ENCODE measurements at places on chromosomes 16 and 17.

GRCh38 chr16:87826798-87827587, 42.3 kb downstream of the SLC7A5 start:
- H3K36me3 ChIP-seq: peaks cover 23% of the 10 kb centered on the region
- DNase-seq: no peak
- no peak overlapping the region for H3K27ac ChIP-seq
- no peaks in the 10 kb centered on the region for H3K27me3 ChIP-seq
- no peak overlapping the region for H3K4me3 ChIP-seq

DNA sequence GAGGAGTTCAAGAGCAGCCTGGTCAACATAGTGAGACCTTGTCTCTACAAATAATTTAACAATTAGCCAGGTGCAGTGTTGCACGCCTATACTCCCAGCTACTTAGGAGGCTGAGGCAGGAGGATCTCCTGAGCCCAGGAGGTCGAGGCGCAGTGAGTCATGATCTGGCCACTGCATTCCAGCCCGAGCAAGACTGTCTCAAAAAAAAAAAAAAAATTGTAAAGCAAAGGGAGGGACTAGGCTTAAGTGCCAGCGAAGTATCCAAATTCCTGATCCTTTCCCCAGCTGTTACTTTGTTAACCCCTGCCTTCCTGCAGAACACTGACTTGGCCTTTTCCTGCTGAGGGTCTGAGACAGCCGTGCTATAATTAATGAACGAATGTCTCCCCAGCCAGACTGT, 2.7 kb downstream of the GDPD3 start:
- no peak overlapping the region for H3K27ac ChIP-seq
- H3K36me3 ChIP-seq: peaks cover 43% of the 10 kb centered on the region
- no peak overlapping the region for H3K4me3 ChIP-seq
- DNase-seq: no peak
- H3K27me3 ChIP-seq: no peaks in the 10 kb centered on the region

GRCh38 chr17:77372444-77373298, 231.9 kb downstream of the SEC14L1 start:
- peaks cover 6% of the 10 kb centered on the region for H3K36me3 ChIP-seq
- peak overlapping the region; percentile 74 for H3K27ac ChIP-seq
- H3K4me1 ChIP-seq: peaks cover 52% of the 10 kb centered on the region
- DNase-seq: peak; percentile 87
- H3K4me3 ChIP-seq: peak overlapping the region; percentile 85

GRCh38 chr17:73342050-73342522, 30.3 kb upstream of the CDC42EP4 start:
- H3K27ac ChIP-seq: no peak overlapping the region
- H3K4me1 ChIP-seq: no peaks in the 10 kb centered on the region
- no peaks in the 10 kb centered on the region for H3K36me3 ChIP-seq
- H3K27me3 ChIP-seq: no peaks in the 10 kb centered on the region
- DNase-seq: no peak

DNA sequence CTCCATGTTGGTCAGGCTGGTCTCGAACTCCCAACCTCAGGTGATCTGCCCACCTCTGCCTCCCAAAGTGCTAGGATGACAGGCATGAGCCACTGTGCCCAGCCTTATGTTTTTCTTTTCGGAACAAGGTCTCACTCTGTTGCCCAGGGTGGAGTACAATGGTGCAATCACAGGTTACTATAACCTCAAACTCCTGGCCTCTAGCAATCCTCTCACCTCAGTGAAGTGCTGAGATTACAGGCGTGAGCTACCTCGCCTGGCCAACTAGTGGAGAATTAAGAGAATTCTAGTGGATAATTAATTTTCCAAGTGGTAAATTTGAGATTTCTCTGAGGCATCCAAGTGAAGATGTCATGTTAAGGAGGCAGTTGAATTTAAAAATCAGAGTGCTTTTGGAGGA, 2.9 kb upstream of the FBXO47 start:
- no peak overlapping the region for H3K4me3 ChIP-seq
- DNase-seq: no peak
- H3K27ac ChIP-seq: no peak overlapping the region
- H3K27me3 ChIP-seq: no peaks in the 10 kb centered on the region

- no peak overlapping the region for H3K4me3 ChIP-seq
- H3K4me1 ChIP-seq: no peaks in the 10 kb centered on the region
- no peaks in the 10 kb centered on the region for H3K27me3 ChIP-seq
- DNase-seq: no peak
- no peak overlapping the region for H3K27ac ChIP-seq
Observed at GRCh38 chr17:79292501-79292900, 217.9 kb downstream of the ENGASE start.

GRCh38 chr16:50213939-50214519, 52.3 kb upstream of the ADCY7 start:
- H3K27me3 ChIP-seq: no peaks in the 10 kb centered on the region
- DNase-seq: no peak
- no peak overlapping the region for H3K27ac ChIP-seq
- no peak overlapping the region for H3K4me3 ChIP-seq
- no peaks in the 10 kb centered on the region for H3K4me1 ChIP-seq

DNA sequence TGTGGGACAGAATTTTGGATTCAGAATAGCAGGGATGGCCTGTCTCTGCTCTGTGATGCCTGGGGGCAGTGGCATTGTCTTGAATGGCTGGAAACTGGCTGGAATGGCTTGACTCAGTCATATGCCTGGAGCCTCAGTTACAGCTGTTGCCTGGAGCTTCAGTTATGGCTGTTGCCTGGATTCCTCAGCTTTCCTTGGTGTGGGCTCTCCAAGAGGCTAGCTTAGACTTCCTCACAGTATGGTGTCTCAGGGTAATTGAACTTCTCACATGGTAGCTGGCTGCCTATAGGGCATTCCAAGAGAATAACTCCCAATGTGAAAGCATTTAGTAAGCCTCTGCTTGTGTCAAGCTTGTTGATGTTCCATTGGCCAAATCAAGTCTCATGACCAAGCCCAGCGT, 21.1 kb downstream of the KRT23 start:
- no peaks in the 10 kb centered on the region for H3K4me1 ChIP-seq
- H3K4me3 ChIP-seq: no peak overlapping the region
- H3K27me3 ChIP-seq: peaks cover 19% of the 10 kb centered on the region
- H3K36me3 ChIP-seq: no peaks in the 10 kb centered on the region

DNA sequence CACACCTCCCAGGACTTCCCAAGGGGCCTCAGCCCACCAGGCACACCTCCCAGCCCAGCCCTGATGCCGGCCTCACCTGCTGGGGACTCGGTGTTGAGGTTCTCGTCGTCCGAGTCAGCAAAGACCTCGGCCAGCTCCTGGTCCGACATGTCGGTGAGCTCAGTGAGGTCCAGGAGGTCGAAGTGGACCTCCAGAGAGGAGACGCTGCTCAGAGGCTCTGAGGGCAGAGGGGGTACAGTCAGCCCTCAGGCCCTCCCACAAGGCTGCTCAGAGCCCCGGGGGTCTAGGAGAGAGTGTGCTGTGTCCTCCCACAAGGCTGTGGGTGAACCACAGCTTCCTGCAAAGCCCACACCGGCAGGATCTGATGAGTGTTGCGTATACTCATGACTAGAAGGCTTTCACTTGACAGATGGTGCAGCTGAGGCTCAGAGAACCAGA, 10.5 kb downstream of the DBNDD1 start:
- no peaks in the 10 kb centered on the region for H3K36me3 ChIP-seq
- no peak overlapping the region for H3K4me3 ChIP-seq
- peaks cover 3% of the 10 kb centered on the region for H3K27me3 ChIP-seq

- no peak overlapping the region for H3K4me3 ChIP-seq
- no peaks in the 10 kb centered on the region for H3K4me1 ChIP-seq
- H3K36me3 ChIP-seq: peaks cover 96% of the 10 kb centered on the region
Observed at GRCh38 chr17:17139972-17140589, 66.1 kb downstream of the PLD6 start.

DNA sequence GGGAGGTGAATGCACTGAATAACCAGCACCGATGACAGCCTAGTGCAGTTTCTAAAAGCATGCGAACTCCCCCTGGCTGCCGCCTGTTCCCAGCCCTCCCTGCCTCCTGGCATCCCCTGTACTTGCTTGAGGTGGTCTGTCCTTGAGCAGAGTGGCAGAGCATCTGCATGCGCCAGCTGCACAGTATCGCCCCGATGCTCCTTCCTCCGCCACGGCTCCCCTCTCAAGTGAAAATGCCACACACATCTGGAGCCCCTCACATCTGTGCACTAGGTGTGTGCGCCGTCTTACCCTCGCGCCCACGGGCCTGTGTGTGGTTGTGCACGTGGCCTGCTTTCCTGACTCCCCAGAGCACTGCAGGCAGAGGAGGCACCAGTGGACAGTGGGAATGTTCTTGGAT, 111.9 kb downstream of the CCDC182 start:
- no peak for DNase-seq
- H3K4me1 ChIP-seq: no peaks in the 10 kb centered on the region
- peak overlapping the region; percentile 29 for H3K27ac ChIP-seq
- no peaks in the 10 kb centered on the region for H3K27me3 ChIP-seq

DNA sequence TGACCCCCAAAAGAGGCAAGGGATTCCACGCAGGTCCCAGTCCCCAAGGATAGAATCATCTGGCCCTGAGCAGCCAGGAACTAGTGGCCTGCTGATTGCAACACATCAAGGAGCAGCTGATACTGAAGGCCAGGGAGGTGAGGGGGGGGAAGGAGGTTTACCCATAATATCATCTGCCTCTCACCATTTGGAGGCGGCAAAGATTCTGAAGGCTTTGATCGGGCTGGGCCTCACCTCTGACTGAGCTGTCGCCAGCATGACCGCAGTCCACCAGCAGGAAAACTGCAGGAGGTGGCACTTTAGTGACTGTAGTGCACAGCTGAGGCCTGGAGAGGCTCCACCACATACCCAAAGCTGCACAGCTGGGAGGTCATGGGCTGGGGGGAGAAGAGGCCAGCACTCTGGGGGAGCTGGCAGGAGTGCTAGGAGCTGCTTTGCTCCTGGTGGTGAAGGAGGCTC, 20.5 kb upstream of the ITGA3 start:
- H3K27ac ChIP-seq: no peak overlapping the region
- no peak overlapping the region for H3K4me3 ChIP-seq
- DNase-seq: no peak
- H3K36me3 ChIP-seq: no peaks in the 10 kb centered on the region

- H3K36me3 ChIP-seq: peaks cover 44% of the 10 kb centered on the region
- peaks cover 15% of the 10 kb centered on the region for H3K4me1 ChIP-seq
- H3K27ac ChIP-seq: no peak overlapping the region
Observed at GRCh38 chr16:57994778-57995177, 5.7 kb downstream of the ZNF319 start.

DNA sequence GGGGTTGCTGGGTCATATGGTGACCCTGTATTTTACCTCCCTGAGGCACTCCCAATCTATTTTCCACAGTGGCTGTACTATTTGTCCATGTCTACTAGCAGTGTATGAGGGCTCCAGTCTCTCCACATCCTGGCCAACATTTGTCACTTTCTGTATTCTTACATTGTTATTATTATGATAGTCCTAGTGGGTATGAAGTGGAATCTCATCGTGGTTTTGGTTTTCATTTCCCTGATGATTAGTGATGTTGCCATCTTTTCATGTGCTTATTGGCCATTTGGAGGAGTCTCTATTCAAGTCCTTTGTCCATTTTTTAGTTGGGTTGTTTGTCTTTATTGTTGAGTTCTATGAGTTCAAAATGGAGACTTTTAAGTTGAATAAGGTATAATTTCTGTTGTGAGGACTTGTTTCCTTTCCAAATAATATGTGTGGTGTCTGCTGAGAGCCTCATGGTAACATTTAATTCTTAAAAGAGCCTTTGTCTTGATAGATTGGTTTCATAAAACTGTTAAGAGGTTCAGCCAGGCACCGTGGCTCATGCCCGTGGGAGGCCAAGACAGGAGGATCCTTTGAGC, 108.2 kb downstream of the RPTOR start:
- peaks cover 34% of the 10 kb centered on the region for H3K4me1 ChIP-seq
- no peak overlapping the region for H3K4me3 ChIP-seq
- H3K27ac ChIP-seq: no peak overlapping the region
- no peaks in the 10 kb centered on the region for H3K36me3 ChIP-seq
- DNase-seq: no peak

- H3K4me1 ChIP-seq: no peaks in the 10 kb centered on the region
- H3K4me3 ChIP-seq: no peak overlapping the region
- no peak overlapping the region for H3K27ac ChIP-seq
- no peaks in the 10 kb centered on the region for H3K27me3 ChIP-seq
- no peak for DNase-seq
- H3K36me3 ChIP-seq: 0 out of 2 replicates have a peak, but pooled peaks cover 3% of the 10 kb centered on the region
Observed at GRCh38 chr16:53084746-53085334, 30.0 kb downstream of the CHD9 start.
